Fibroblast of skin of right biceps (primary cell): ENCODE measurements at places on chromosomes 4 and X.
A peak's percentile ranks its signal among the peaks of the same experiment; 100 is the strongest.

- peak; percentile 74 for DNase-seq
Measured at GRCh38 chrX:106611679-106612392, at the start of gene RADX. Gene RADX, plus strand, starts transcription at chrX:106611978. Its CDS starts 103 bp downstream, at chrX:106612081.

DNA sequence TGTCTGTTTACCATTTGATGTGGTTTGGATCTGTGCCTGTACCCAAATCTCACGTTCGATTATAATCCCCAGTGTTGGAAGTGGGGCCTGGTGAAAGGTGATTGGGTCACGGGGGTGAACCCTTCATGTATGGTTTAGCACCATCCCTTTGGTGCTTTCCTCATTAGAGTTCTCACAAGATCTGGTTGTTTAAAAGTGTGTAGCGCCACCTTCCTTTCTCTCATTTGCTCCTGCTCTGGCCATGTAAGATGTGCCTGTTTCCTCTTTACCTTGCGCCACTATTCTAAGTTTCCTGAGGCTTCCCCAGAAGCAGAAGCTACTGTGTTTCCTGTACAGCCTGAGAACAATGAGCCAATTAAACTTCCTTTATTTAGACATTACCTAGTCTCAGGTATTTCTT, 610.7 kb upstream of the ADGRL3 start:
- DNase-seq = no peak

GRCh38 chr4:8266508-8266907, 3.0 kb upstream of the HTRA3 start:
- DNase-seq = no peak

DNA sequence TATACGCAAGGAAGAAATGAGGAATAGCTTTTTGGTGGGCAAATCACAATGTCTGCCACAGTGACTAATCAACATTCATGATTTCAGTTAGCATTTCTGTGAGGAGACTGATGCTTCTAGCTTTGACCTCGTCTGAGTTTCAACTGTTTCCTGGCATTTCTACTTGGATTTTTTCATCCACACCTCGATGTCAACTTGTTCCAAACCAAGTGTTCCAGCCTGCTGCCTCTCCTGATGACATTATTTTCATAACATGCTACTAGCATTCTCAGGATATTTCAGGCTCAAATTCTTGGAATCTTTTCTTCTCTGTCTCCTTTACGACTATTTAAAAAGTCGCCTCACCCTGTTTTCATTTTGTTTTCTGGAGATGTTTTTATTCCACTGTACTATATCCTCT, 90.3 kb upstream of the TEX13D start:
- DNase-seq = peak; percentile 69

DNA sequence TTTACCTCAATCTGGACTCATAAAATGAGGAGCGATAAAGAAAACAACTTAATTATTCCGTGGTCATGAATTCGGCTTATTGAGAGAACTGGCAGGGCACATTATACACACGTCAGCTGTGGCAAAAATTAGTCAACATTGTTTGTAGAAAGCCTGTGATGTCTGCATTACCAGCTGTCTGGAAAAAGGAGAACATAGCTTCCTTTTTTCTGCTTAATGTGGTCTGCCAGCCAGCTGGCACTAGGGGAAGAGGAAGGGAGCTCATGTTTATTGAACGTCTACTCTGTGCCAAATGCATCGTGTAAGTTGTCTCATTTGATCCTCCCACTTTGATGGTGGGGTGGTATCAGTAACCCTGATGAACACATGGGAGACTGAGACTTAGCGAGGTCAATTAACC, 367.6 kb downstream of the ARHGAP24 start:
- DNase-seq = no peak

DNA sequence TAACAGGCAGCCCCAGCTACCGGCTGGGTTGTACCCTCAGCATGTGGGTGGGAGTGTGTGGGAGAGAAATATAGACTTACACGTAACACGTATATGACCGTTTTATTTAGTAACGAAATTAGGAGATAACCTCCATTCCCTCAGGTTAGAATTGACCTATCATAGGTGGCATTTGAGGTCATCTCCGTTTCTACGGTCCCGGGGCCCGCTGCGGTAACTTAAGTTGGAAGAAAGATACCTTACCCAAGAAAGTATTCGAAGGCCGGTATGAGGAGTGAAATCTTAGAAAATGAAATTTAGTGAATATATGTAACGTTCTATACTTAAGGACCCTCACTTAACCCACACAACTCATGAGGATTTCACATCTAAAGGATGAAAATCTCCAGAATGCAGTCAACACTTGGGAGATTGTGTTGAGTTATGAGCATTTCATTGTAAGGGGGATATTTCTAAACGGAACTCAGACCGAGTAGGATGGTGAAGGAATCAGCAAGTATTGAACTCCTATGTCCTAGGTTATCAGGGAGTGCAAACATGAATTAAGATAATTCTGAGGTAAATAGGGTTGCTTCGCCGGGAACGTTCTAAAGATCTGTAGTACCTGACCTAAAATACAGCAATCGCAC, 891 bp downstream of the CISD2 start:
- no peak for DNase-seq

GRCh38 chr4:76666944-76667532, 230.9 kb downstream of the SOWAHB start:
- DNase-seq = no peak

DNA sequence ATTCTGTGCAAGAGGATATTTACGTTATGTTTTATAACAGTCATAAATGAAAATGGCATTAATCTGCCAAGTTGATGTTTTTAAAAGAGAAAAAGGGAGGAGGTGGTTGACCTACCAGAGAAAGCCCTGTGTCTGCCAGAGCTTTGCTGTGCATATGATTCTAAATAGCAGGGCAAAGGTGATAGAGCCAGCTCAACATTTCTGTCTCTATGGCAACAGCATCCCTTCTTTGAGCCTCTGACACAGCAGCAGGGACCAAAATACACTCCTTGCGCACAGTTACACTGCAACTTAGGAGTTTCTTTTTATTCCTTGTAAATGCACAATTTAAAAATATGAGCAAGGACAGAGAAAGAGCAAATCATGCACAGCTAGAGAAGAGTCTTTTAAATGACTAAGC, 133.3 kb upstream of the RAI2 start:
- DNase-seq = no peak

GRCh38 chr4:168667921-168668320, 171.1 kb downstream of the PALLD start:
- DNase-seq = no peak

DNA sequence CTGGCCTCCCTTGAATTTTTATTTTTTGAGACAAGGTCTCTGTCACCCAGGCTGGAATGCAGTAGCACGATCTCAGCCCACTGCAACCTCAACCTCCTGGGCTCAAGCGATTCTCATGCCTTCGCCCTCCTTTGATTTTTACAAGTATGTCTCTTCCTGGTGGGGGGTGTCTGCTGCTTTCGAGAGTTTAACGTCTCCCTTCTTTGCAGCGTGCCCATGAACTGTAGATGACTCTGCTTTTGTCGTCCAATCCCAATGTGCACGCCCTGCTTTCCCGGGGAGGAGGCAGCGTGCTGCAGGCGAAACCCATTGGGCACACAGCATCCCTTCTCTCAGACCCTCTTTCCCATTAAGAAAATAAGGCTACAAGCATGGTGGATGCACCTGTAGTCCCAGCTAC, 7.0 kb downstream of the PRKX start:
- DNase-seq = no peak
